ENCODE measurements at places on chromosomes 6 and 20. TPM values are rescaled to one million over a fixed set of nuclear protein-coding genes. Genes with fewer than 3 reads are reported as not detected.

- no peak for DNase-seq
Measured at GRCh38 chr6:139364302-139364981, 10.0 kb downstream of the CITED2 start.

- DNase-seq: no peak
Measured at GRCh38 chr6:101351173-101351572, 42.3 kb upstream of the GRIK2 start.

DNA sequence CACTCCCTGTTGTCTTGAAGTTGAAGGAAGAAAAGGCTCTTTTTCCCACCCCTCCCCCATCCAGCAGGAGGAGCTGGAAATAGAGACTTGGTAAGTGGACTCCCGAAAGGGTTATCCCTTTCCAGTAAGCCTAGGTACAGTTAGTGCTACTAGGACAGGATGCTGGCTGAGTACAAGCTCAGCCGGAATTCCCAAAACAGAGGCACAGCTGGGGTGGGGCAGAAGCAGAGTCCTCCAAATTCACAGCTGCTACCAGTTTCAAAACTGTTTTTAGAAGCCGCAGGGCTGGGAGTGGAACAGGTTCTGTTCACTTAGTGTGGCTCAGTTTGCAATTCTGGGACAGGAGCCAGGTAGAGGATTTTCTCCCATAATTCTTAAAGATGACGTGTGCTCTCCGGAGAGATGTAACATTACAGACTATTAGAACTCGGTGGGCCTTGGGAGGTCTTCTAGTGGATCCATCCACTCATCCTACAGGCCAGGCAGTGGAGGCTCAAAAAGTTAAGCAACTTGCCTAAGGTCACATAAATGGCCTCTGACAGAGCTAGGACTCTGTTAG is 19.0 kb upstream of the UTRN start:
- DNase-seq: no peak

DNA sequence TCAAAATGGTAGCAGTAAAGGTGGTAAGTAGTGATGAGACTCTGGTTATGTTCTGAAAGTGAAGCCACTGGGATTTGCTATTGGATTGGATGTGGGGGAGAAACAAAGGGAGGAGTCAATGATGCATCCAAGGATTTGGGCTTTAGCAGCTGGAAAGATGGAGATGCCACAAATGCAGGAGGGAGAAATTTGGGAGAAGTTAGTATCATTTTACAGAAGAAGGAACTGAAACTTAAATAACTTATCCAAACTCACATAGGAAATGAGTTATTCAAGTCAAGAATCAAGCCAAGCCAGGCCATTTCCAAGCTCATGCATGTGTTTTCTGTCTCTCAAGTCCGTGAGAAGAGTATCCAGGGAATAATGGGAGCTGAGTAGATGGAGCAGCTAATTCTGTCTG is 155.1 kb upstream of the TNFAIP3 start:
- no peak for DNase-seq

NFATC2 gene
- total RNA-seq: 17.4 TPM

E2F3 gene
- 13.1 TPM for total RNA-seq

PLN gene
- not detected for total RNA-seq

PSMG4 gene
- 23.9 TPM for total RNA-seq

GRCh38 chr6:48389146-48390043 is 278.4 kb upstream of the PTCHD4 start:
- no peak for DNase-seq

DNA sequence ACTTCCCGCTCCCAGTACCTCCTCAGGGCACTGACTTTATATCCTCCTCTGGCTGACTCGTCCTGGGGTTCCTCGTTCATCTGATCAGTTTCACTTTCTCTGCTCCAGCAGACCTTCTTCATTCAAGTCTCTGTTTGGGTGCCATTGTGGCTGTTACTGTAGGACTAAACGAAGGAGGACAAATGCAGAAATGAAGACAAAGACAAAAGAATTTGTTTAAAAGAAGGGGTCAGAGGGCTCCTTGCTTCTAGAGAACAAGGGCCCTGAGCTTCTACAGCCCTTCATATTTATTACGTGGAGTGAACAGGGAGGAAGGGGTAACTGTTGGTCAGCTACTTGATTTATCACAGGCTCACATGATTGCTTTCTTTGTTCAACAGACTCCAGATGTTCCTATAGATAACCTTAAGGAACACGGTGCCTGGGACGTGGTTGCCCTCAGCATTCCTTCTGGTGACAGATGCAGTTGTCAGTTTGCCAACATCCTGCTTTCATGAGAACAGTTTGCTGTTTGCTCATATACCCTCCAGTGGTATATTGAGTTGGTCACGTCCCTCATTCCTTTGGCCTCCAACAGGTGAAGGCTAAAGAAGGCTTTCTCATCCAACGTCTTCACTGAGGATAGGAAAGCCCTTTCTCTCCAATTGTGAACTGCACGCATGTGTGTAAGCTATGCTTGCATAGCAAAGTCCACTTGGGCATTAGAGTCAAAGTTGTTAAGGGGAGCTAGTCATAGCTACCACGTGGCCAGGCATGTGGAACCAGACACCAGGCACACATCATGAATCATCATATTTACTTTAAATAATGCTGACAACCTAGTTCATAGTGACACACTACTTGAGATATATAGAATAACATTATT is 69.1 kb upstream of the BTN3A2 start:
- DNase-seq: no peak

DNA sequence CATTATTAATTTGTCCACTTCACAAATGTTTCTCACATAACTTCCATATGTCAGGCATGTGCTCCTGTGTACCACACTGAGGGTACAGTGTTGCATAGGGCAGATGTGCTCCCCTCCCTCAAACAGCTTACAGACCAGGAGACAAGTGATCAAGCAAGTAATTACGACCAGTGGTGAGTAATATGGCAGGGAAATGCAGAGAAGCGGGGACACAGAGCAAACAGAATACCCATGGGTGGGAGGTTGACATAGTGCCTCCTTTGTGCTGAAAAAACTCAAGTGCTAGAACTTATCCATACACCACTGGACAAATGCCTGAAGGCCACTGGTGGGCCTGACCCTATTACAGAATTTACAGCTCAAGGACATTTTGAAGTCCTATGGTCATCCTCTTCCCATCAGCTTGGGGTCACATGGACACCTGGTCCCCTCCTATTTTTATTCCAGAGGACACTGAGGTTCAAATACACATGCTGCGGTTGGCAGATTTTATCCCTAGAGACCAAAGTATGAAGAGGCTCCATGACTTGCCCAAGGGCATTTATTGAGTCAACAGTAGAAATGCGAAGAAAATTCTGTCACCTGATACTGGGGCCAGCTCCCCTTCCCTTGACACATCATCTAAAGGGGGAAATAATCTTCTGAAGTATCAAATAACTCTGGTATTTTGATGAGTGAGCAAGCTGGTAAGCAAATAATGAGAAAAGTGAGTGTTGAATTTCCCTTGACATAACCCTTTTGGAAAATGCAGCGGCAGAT is 116.6 kb downstream of the QRSL1 start:
- no peak for DNase-seq

Data from activated naive CD4-positive, alpha-beta T cell treated with anti-CD3 and anti-CD28 coated beads for 36 hours (primary cell).